Activated CD4-positive, alpha-beta T cell treated with anti-CD3 and anti-CD28 coated beads, Interleukin-2, amount 50 U/mL, for 48 hours (primary cell): ENCODE measurements at places on chromosomes 6 and 20.

GRCh38 chr20:60058879-60059278 is 100.7 kb downstream of the CDH26 start:
- no peak for DNase-seq

- no peak for DNase-seq
Measured at GRCh38 chr6:41523915-41524633, 22.1 kb upstream of the FOXP4 start.

GRCh38 chr20:10609770-10610169 is 64.0 kb downstream of the JAG1 start:
- no peak for DNase-seq

DNA sequence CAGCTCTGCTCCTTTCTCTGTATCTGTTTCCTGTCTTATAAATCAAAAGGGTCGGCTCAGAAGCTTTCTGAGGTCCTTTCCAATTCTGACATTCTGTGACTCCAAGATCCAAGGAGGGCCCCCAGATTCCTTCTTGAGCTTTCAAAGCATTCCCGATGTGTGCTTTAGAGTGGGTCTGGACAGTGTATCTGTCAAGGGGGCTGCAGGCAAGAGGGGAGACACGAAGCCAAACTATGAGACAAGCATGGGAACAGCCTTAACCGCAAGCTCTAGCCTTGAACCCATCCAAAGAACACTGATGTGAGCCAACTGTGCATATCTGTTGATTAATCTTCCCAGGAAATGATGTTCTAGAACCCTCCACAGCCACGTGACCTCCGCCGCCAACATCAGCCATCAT is 73.8 kb downstream of the TSHZ2 start:
- no peak for DNase-seq

DNA sequence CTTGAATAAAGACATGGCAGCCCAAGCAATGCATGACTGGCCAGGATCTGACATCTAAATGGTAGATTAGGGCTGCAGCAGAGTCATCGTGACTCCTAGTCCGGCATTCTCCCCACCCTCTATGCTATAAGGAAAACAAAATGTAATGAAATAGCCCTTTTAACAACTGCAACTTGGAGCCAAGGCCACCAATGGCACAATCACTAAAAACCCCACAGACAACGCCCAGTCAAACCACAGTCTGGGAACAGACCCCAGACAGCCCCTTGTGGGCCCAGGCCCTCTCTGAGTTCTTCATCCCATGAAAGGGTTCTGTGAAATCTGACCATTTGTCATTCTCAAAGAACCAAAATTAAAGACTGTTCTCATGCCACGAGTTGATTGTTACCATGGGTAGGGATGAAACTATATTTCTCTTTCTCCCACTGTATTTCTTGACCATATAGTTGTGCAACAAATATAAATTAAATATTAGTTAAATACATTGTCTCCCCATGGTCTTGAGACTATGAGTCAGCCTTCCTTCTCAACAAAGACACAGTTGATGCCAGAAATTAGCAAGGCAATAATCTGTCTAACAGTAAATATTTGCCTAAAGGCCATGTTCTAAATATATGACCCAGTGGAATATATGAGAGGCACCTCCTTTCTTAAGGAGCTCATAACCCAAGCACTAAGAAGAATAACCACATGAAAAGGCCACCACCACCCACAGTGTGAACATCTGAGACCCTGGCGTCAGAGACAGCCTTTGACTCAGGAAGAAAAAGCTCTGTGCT is 85.6 kb upstream of the SSTR4 start:
- DNase-seq = no peak

- no peak for DNase-seq
Measured at GRCh38 chr20:36097337-36098151, 57.0 kb upstream of the EPB41L1 start.

DNA sequence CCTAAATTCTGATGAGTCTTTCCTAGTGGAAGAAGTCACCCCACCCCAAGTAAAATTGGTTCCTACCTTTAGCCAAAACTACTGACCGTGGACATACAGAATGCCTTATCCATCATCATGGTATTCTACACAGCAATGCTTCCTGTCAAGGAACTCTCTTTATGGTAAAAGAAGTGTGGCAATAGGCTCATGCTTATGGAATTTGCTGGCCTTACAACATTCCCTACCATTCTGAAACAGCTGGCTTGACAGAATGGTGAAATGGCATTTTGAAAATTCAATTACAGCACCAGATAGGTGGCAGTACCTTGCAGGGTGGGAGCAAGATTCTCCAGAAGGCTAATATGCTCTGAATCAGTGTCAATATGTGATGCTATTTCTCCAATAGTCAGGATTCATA is 41.8 kb upstream of the BACH2 start:
- no peak for DNase-seq

GRCh38 chr6:68238097-68238601 is 396.9 kb upstream of the ADGRB3 start:
- no peak for DNase-seq

GRCh38 chr6:31587791-31588777 is 2.0 kb downstream of the LST1 start:
- no peak for DNase-seq

DNA sequence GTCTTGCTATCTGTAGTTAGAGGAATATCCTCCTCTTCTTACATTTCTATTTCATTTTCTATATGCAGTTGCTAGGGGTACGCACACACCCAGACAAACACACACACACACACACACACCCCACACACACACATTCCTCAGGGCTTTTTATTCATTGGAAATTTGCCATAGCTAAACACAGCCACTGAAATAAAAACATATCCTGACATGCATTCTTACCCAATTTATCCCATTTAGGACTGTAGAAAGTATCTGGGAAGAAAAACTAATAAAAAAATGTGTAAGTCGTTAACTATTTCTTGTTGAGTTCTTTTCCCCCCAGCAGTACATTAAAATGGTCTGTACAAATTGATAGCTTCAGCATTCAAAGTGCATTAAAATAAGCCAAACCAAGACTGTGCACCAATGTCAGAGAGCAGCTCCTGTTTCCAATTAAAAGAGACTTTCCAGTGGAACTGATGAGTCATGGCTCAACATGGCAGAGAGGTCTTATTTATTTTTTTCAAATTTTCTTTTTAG is 357.9 kb upstream of the AGPAT4 start:
- no peak for DNase-seq

- no peak for DNase-seq
Measured at GRCh38 chr6:27558028-27558724, 85.3 kb upstream of the ZNF184 start.

GRCh38 chr20:11204926-11205768 is 531.3 kb upstream of the JAG1 start:
- peak; percentile 2 for DNase-seq

- no peak for DNase-seq
Measured at GRCh38 chr20:16930656-16931055, 182.5 kb downstream of the OTOR start.

- no peak for DNase-seq
Measured at GRCh38 chr6:39296745-39297640, 17.2 kb downstream of the KCNK17 start.

GRCh38 chr20:30601974-30602373 is 655.5 kb upstream of the DEFB115 start:
- DNase-seq = no peak

DNA sequence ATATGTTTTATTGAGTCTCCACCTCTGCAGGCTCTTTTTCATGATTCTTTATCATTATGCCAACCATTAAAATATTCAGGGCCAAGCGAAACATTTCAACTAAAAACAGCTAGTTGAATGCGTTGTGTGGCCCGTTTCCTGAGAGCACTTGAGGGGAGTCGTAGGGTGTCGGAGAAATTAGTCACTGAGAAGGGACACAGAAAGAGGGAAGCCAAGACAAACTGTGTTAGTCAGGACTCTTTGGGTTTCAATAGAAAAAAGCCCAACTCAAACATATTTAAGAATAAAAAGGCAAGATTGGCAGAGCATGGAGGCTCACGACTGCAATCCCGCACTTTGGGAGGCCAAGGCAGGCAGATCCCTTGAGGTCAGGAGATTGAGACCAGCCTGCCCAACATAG is 58.9 kb downstream of the MAFB start:
- no peak for DNase-seq

DNA sequence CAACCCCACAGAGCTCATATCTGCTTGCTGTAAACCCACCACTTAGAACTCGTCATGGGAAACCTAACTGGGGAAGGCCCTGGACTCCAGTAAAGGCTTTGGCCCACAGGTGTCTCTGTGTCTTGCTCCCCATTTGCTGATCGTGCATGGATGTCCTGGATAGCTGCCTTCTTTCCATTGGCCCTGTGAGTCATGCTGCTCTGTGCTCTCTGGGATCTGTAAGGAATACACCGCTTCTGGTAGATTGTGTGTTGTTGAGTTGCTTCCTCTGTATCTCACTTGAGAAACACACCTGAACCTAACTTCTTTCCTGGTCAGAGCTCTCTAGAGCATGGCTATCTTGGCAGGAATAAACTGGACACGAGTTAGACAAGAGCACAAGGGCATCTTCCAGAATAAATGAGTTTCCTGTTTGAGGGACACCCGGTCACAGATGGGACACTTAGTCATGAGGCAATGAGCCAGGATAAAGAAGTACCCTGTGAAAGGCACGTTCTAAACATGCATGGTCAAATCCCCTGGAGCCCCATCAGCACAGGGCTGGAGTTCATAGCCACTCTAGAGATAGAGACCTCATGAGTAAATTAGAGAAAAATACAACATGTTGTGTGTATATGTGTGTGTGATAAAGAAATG is 99.6 kb upstream of the TMEM170B start:
- DNase-seq = no peak

DNA sequence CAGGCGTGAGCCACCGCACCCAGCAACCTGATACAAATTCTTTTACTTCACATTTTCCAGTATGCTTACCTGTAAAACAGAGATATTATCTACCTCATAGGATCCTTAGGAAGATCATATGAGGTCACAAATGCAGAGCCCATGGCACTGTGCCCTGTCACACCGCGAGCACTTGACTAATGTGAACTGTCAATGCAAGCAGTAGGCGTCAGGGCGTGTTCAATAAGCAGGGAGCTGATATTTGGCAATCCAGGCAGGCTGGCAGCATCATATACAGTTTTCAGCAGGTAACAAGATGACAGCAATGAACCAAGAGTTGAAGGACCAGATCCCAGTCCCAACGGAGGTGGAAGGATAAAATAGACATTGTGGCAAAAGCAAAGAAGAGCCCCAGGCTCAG is 14.6 kb upstream of the ARID1B start:
- no peak for DNase-seq

DNA sequence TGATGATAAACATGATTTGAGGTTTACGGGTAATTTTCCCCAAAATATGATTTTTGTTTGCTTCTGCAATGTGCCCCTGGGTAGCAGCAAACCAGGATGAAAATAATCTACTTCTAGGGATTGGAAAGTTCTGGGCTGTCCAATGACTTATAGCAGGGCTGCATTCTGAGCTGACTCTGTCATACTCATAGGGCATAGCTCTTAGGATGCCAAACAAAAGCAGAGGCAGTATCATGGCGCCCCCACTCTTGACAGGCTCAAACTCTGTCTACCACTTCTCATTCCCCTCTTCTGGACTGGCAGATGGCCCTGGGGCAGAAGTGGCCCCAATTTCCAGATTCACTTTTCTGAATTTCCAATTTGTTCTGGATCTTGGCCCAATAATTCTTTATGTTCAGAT is 10.3 kb downstream of the SERPINB1 start:
- DNase-seq = no peak

DNA sequence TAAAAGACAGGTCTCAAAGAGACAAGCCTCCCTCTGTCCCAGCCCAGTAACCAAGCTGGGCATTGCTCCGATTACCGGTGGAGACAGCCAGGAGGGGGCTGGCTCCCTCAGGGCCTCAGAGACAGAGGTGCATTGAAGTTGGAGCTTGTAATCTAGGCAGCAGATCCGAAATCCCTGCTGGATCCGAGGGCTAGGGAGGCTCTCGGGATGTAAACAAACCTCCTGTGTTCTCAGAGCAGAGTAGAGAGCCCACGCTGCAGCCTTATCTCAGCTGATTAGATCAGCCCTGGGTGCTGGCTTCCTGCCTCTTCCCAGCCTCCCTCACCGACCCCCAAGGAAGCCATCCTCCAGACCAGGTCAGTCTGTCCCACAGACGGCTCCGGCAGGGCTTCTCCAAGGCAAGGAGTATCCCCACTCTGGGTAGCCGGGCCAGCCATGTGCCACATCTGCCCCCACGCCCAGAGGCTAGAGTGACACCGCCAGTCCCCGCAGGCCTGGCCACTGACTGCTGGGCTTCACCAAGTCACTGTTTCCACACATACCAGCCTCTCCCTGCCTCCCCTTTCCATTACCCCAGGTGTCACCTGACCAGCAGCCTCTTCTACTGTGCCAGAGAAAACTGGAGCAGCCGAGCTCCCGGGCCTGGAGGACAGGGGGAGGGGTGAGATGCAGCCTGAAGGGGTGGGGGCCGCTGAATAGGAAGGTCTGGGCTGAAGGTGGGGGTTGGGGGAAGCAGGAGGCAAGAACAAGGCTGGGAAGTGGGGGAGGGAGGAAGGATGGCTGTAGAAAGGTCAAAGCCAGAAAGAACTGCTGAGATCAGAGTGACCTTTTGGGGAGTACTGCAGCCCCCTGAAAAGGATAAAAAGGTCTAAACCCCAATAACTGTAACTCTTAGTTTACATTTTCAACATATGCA is 6.0 kb downstream of the SDC4 start:
- no peak for DNase-seq
